ENCODE measurements at places on chromosomes 5 and 9.

GRCh38 chr5:93281980-93282772, 298.8 kb downstream of the NR2F1-AS1 start:
- DNase-seq = no peak
- peaks cover 39% of the 10 kb centered on the region for H3K27me3 ChIP-seq
- no peaks in the 10 kb centered on the region for H3K4me1 ChIP-seq
- no peaks in the 10 kb centered on the region for H3K36me3 ChIP-seq
- no peak overlapping the region for H3K27ac ChIP-seq

GRCh38 chr9:85041466-85042137, 372.1 kb downstream of the NTRK2 start:
- peaks cover 20% of the 10 kb centered on the region for H3K4me1 ChIP-seq
- no peak for DNase-seq
- H3K27me3 ChIP-seq = no peaks in the 10 kb centered on the region
- H3K27ac ChIP-seq = no peak overlapping the region

- H3K27ac ChIP-seq = no peak overlapping the region
- peaks cover 3% of the 10 kb centered on the region for H3K27me3 ChIP-seq
- no peak overlapping the region for H3K4me3 ChIP-seq
- H3K36me3 ChIP-seq = no peaks in the 10 kb centered on the region
These were observed 168.0 kb upstream of the SPRY4 start for GRCh38 chr5:142492781-142493281.

DNA sequence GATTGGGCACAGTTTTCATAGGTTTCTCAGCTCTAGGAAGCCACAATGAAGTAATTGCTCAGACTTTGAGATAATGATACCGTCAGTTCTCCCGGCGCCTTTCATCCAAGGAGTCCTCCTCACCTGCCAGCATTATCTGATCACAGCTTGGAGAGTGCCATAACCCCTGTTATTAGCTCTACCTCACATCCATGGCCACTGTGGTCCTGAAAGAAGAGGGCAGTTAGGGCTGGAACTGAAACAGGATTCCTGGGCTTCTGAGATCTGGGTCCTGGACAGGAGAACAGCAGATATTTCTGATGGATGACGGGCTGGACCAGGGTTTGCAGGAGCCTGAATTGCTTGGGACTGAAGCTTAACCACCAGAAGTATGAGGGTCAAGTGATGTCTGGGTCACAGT, 13.5 kb downstream of the RGS3 start:
- H3K4me3 ChIP-seq = no peak overlapping the region
- no peak for DNase-seq
- no peaks in the 10 kb centered on the region for H3K4me1 ChIP-seq
- no peak overlapping the region for H3K27ac ChIP-seq
- H3K36me3 ChIP-seq = no peaks in the 10 kb centered on the region

- no peak overlapping the region for H3K27ac ChIP-seq
- H3K4me1 ChIP-seq = no peaks in the 10 kb centered on the region
- no peaks in the 10 kb centered on the region for H3K27me3 ChIP-seq
- DNase-seq = no peak
These were observed 60.0 kb upstream of the FER start for GRCh38 chr5:108687595-108688200.

DNA sequence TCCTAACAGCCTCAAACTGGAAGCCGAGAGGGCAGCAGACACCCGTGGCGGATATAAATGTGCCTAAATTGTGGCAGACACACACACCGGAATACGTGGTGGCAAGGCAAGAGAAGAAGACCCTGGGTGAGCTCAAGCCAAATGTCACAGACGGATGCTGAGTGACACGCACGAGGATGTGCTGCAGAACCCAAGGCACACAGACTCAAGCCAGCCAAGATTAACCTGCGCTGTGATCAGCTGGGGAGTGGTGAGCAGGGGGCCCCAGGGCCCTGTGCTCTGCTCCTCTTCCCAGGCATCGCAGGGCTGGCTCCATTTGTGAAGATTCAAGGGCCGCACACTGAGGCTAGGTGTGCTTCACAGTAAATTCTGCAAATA, 16.4 kb downstream of the SEMA4D start:
- no peaks in the 10 kb centered on the region for H3K36me3 ChIP-seq
- no peak overlapping the region for H3K4me3 ChIP-seq
- H3K4me1 ChIP-seq = peaks cover 37% of the 10 kb centered on the region
- H3K27ac ChIP-seq = no peak overlapping the region
- DNase-seq = no peak
- H3K27me3 ChIP-seq = no peaks in the 10 kb centered on the region

- DNase-seq = no peak
- no peak overlapping the region for H3K4me3 ChIP-seq
- no peaks in the 10 kb centered on the region for H3K36me3 ChIP-seq
- no peaks in the 10 kb centered on the region for H3K27me3 ChIP-seq
- H3K4me1 ChIP-seq = no peaks in the 10 kb centered on the region
These were observed 757.7 kb upstream of the CHD1 start for GRCh38 chr5:99686538-99686937.

GRCh38 chr9:9002826-9003583, 1203.4 kb upstream of the DMAC1 start:
- H3K36me3 ChIP-seq = no peaks in the 10 kb centered on the region
- no peak overlapping the region for H3K27ac ChIP-seq
- DNase-seq = peak; percentile 5
- no peaks in the 10 kb centered on the region for H3K4me1 ChIP-seq
- H3K4me3 ChIP-seq = no peak overlapping the region
- no peaks in the 10 kb centered on the region for H3K27me3 ChIP-seq

GRCh38 chr9:78622126-78622525, 325.2 kb downstream of the PSAT1 start:
- no peak for DNase-seq
- no peak overlapping the region for H3K4me3 ChIP-seq
- H3K27me3 ChIP-seq = no peaks in the 10 kb centered on the region
- H3K36me3 ChIP-seq = no peaks in the 10 kb centered on the region
- H3K4me1 ChIP-seq = no peaks in the 10 kb centered on the region
- H3K27ac ChIP-seq = no peak overlapping the region

DNA sequence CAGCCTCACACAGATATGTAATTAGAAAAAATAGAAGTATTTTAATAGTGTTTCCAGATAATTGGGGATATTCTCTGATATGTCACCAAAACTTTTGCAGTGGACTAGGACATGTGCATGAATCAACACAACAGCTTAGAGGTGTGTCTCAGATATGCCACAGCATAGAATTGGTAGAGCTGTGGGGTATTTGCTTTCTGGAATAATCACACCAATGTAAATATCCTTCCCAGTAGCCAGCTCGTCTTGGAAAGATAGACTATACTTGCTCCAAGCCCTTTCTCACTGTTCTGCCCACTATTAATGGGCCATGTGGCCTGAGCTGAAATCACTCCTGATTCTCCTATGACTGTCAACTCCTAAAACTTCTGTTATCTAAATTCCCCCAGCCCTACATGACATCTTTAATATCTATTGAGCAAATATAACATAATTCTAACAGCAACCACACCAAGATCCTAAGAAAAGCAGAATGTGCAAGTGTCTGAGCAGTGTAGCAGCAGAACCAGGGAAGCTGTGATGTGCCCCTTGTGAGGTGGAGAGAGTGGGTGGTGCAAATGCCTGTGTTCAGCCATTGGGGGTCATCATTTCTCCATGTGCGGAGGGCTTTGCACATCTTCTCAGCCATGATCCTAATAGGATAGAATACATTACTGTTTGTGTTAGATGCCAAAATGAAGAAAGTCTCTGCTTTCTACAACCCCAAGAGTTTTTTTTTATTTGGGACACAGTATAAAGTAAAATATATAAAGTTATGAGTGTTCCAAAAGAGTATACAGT, 65.0 kb downstream of the MELK start:
- no peak overlapping the region for H3K4me3 ChIP-seq
- DNase-seq = peak; percentile 36
- no peaks in the 10 kb centered on the region for H3K4me1 ChIP-seq
- H3K36me3 ChIP-seq = no peaks in the 10 kb centered on the region

- H3K4me1 ChIP-seq = no peaks in the 10 kb centered on the region
- no peaks in the 10 kb centered on the region for H3K27me3 ChIP-seq
- H3K27ac ChIP-seq = no peak overlapping the region
- H3K4me3 ChIP-seq = no peak overlapping the region
- no peak for DNase-seq
These were observed 151.7 kb upstream of the ZNF366 start for GRCh38 chr5:72658761-72659540.

DNA sequence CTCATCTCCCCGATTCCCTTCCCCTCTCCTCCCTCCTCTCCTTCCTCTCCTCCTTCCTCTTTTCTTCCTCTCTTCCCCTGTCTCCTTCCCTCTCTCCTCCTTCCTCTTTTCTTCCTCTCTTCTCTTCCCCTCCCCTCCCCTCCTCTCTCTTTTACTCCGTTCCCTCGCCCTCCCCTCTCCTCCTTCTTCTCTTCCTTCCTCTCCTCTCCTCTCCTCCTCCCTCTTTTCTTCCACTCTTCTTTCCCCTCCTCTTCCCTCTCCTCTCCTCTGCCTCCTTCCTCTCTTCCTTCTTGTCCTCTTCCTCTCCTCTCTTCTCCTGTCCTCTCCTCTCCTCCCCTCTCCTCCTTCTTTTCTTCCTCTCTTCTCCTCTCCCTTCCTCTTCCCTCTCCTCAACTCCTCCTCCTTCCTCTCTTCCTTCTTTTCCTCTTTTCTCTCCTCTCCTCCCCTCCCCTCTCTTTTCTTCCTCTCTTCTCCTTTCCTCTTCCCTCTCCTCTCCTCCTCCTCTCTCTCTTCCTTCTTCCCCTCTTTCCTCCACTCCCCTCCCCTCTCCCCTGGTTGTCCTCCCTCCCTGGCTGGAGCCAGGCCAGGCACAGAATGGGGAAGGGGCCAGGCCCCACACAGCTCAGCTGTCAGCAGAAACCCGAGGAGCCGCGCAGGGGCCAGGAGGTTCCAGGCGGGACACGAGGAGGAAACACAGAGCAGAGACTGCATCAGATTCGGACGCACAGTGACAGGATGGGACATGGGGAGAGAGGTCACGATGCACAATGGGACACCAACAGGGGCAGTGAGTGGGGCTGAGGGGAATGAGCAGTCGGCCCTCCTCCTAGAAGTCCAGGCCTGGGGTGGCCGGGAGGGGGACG, 48.0 kb downstream of the CAMK2A start:
- H3K27ac ChIP-seq = peak overlapping the region; percentile 7
- no peaks in the 10 kb centered on the region for H3K27me3 ChIP-seq
- no peak for DNase-seq
- no peaks in the 10 kb centered on the region for H3K36me3 ChIP-seq
- peaks cover 48% of the 10 kb centered on the region for H3K4me1 ChIP-seq

DNA sequence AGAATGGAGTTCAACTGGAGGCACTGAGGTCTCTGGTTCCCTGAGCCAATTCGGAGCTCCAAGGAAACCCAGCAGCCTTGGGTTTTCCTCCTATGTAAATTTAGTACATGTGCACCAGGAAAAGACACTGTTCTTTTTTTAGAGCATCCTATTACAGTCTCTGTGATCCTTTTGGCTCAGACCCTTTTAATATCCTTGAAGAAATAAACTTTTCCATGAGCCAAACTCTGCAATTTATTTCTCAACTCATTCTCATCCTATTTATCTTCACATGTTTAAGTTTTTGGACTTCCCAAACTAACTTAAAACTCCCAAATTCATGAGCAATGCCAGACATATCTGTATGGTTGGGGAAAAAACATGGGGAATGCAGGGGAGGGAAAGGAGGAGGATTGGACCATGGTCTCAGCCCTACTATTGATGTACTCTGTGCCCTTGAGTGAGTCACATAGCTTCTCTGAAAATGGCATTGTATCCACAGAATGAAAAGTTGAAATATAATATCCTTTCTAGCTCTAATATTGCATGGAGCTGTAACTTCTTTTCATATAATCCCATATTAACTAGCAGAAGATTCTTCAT, 76.6 kb downstream of the PAPPA start:
- no peaks in the 10 kb centered on the region for H3K27me3 ChIP-seq
- no peaks in the 10 kb centered on the region for H3K36me3 ChIP-seq
- H3K27ac ChIP-seq = no peak overlapping the region

DNA sequence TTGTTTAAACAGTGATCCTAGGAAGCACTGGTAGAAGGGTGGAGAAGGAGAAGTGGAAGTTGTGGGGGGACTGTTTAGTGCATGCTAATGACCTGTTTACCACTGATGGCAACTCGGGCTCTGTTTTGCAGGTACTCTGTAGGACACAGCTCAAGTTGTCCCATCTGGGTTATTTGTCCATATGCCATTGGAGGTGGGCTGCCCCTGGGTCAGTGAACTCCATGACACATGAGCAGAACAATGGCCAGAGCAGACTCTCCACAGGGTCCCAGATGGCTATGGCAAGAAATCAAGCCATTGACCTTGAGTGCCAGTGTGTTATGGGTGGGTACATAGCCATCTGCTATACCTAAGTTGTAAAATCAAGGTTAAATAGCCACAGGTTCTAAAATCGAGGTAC, 175.9 kb downstream of the GAS1 start:
- no peak overlapping the region for H3K27ac ChIP-seq
- no peak overlapping the region for H3K4me3 ChIP-seq
- DNase-seq = no peak
- no peaks in the 10 kb centered on the region for H3K36me3 ChIP-seq
- H3K27me3 ChIP-seq = no peaks in the 10 kb centered on the region
- peaks cover 4% of the 10 kb centered on the region for H3K4me1 ChIP-seq

GRCh38 chr9:27460226-27461023, 63.7 kb upstream of the IFNK start:
- H3K4me3 ChIP-seq = no peak overlapping the region

DNA sequence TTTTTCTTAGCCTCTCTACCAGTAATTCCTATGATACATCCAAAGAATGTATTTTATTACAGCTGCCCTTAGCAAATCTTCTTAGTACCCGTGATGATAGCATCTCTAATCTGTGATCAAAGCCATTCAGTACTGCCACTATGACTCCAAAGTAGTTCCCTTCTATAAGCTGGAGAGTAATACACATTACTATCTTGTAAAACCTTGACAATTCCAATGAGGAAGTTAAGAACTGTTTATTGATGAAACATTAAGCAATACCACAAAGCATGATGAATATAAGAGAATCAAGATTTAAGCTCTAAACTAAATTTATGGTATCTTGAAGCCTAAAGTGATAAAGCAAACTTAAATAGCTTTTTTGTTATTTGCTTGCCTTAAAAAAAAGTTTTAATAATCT, 86.1 kb downstream of the SMIM23 start:
- H3K27ac ChIP-seq = peak overlapping the region; percentile 95
- DNase-seq = no peak
- peaks cover 61% of the 10 kb centered on the region for H3K4me1 ChIP-seq
- H3K36me3 ChIP-seq = peaks cover 23% of the 10 kb centered on the region

DNA sequence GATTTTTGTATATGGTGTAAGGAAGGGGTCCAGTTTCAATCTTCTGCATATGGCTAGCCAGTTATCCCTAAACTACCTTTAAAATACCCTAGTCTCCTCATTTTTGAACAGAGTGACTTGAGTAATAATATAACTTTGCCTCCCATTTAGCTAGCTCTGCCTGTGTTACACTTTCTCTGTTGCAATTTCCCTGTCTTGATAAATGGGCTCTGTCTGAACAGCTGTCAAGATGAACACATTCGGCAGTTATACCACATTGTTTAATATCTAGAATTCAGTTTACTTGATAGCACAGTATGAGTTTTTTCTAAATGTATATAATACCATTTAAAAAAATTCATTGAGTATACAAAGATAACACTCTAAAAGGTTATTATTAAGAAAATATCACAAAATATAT, 562.9 kb upstream of the FTMT start:
- no peaks in the 10 kb centered on the region for H3K36me3 ChIP-seq
- no peaks in the 10 kb centered on the region for H3K27me3 ChIP-seq
- no peaks in the 10 kb centered on the region for H3K4me1 ChIP-seq
- no peak overlapping the region for H3K4me3 ChIP-seq
- no peak overlapping the region for H3K27ac ChIP-seq

- H3K4me3 ChIP-seq = no peak overlapping the region
- no peaks in the 10 kb centered on the region for H3K36me3 ChIP-seq
- peak overlapping the region; percentile 53 for H3K27ac ChIP-seq
- peak; percentile 7 for DNase-seq
- peaks cover 32% of the 10 kb centered on the region for H3K4me1 ChIP-seq
These were observed 2.5 kb upstream of the HSPB3 start for GRCh38 chr5:54453046-54453445.
